ENCODE measurements at places on chromosomes 2 and 18.

- H3K27me3 ChIP-seq: peaks cover 1% of the 10 kb centered on the region
- no peaks in the 10 kb centered on the region for H3K36me3 ChIP-seq
Measured at GRCh38 chr2:41886757-41887156, 161.1 kb upstream of the PKDCC start.

DNA sequence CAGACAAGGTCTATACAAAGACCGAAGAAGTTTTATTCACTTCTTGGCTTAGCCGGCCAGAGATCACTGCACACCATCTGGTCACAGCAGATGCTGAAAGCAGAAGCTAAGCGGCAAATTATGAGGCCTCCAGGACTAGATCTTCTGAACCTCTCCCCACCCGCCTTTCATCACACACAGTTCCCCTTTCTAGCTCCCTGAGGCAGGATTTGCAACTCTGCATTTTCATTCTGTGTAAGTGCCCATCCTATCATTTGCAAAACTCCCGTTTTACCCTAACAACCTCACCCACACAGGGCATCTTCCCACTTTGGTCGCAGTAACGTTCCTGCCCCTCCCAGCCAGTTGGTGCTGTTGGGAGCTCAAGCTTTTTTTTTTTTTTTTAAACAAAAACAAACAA lies 3.1 kb upstream of the MOB1A start:
- peak overlapping the region; percentile 36 for H3K4me3 ChIP-seq
- no peaks in the 10 kb centered on the region for H3K27me3 ChIP-seq
- peaks cover 6% of the 10 kb centered on the region for H3K36me3 ChIP-seq

GRCh38 chr2:177289824-177290628 lies 25.5 kb upstream of the NFE2L2 start:
- H3K27me3 ChIP-seq: no peaks in the 10 kb centered on the region
- peaks cover 29% of the 10 kb centered on the region for H3K4me1 ChIP-seq
- DNase-seq: peak; percentile 43
- H3K4me3 ChIP-seq: no peak overlapping the region

DNA sequence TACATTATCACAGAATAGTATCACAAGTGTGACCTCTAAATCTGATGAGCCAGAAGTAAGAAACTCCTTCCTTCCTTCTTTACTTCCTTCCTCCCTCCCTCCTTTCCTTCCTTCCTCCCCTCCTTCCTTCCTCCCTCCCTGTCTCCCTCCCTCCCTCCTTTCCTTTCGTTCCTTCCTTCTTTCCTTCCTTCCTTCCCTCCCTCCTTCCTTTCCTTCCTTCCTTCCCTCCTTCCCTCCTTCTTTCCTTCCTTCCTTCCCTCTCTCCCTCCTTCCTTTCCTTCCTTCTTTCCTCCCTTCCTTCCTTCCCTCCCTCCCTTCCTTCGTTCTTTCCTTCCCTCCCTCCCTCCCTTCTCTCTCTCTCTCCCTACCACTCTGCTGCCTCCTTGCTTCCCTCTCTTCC lies 359.2 kb downstream of the OSR1 start:
- no peaks in the 10 kb centered on the region for H3K27me3 ChIP-seq
- H3K4me3 ChIP-seq: no peak overlapping the region
- no peak for DNase-seq
- no peaks in the 10 kb centered on the region for H3K36me3 ChIP-seq
- H3K27ac ChIP-seq: no peak overlapping the region

DNA sequence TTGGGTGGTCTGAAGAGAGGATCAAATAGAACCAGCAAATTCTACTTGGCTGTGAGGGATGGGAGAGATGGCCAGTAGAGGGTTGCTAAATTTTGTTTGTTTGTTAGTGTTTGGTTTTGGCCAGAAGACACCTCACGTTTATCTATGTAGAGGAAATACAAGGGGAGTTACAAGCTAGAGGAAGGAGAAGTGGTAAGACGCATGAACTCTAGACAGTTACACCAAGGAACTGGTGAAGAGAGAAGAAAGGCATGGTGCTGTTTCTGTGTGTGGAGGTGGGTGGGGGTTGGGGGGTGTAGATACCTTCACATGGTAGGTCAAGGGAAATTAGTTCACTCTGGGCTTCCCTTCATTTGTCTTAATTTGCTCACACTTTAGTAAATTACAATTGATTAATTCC lies 25.6 kb downstream of the RASGRP3 start:
- H3K4me1 ChIP-seq: peaks cover 13% of the 10 kb centered on the region
- no peak overlapping the region for H3K27ac ChIP-seq
- DNase-seq: no peak
- no peak overlapping the region for H3K4me3 ChIP-seq
- H3K27me3 ChIP-seq: no peaks in the 10 kb centered on the region

DNA sequence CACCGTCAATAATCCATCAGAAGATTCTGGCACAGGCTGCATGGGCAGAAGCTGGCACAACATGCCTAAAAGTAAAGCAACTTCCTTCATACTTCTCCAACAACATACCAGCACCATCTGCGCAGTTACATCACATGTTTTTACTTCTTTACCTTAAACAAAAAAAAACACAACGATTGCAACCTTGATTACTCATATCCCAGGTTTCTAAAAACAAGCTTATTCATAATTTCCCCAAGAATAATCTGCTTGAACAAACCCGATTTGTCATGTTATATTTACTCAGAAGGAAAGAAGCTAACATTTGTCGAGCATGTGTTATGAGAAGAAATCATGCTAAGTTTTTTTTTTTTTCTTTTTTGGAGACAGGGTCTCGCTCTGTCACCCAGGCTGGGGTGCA lies 54.7 kb downstream of the THADA start:
- H3K4me1 ChIP-seq: peaks cover 27% of the 10 kb centered on the region
- H3K27ac ChIP-seq: no peak overlapping the region
- no peak overlapping the region for H3K4me3 ChIP-seq
- peaks cover 19% of the 10 kb centered on the region for H3K36me3 ChIP-seq
- H3K27me3 ChIP-seq: no peaks in the 10 kb centered on the region

- no peak for DNase-seq
- no peaks in the 10 kb centered on the region for H3K4me1 ChIP-seq
- H3K4me3 ChIP-seq: no peak overlapping the region
- no peak overlapping the region for H3K27ac ChIP-seq
- no peaks in the 10 kb centered on the region for H3K36me3 ChIP-seq
- peaks cover 7% of the 10 kb centered on the region for H3K27me3 ChIP-seq
Measured at GRCh38 chr2:74749432-74749831, 84.5 kb upstream of the HK2 start.

GRCh38 chr2:230219419-230220331 lies at the start of gene SP110:
Gene SP110, minus strand, starts transcription at chr2:230219984. Its CDS starts 3,057 bp downstream, at chr2:230216927.
- H3K27ac ChIP-seq: peak within 1 kb of the TSS; percentile 90
- peak; percentile 90 for DNase-seq
- peaks cover 69% of the 10 kb centered on the region for H3K4me1 ChIP-seq
- H3K4me3 ChIP-seq: peak within 1 kb of the TSS; percentile 92
- H3K36me3 ChIP-seq: peaks cover 43% of the 10 kb centered on the region

DNA sequence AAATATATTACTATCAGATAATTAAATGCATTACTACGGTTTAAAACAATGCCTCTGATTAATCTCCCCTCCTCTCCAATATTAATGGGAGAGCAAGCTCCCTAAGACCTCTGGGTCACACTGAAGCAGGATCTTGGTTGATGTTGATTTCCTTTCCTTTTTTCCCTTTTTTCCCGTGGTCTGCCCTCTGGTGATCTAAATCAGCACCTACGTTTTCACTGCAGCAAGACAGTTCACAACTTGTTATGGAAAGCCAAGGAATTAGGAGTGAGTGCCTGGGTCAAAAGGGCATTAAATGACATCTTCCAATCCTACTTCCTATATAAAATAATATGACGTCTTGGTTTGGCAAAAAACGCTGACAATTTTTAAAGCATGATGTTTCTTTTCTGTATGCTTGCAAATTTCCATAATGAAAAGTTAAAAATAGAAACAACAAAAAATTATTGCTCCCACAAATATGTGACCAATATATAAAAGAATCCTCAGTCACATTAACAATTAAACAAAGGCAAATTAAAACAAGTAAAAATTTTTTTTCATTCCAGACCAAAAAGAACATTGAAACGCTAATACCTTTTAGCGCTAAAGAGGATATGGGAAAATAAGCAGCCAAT lies 7.9 kb upstream of the CFAP36 start:
- H3K4me1 ChIP-seq: no peaks in the 10 kb centered on the region
- no peaks in the 10 kb centered on the region for H3K27me3 ChIP-seq
- H3K36me3 ChIP-seq: no peaks in the 10 kb centered on the region
- DNase-seq: no peak
- no peak overlapping the region for H3K27ac ChIP-seq
